ENCODE measurements at places on chromosomes 7 and 10. TPM values are rescaled to one million over a fixed set of nuclear protein-coding genes. Genes with fewer than 3 reads are reported as not detected.

GRCh38 chr10:44922796-44923545 is 11.8 kb downstream of the TMEM72 start:
- no peak for DNase-seq
- H3K27me3 ChIP-seq: no peaks in the 10 kb centered on the region
- H3K27ac ChIP-seq: no peak overlapping the region
- H3K4me3 ChIP-seq: no peak overlapping the region
- no peaks in the 10 kb centered on the region for H3K4me1 ChIP-seq

DNA sequence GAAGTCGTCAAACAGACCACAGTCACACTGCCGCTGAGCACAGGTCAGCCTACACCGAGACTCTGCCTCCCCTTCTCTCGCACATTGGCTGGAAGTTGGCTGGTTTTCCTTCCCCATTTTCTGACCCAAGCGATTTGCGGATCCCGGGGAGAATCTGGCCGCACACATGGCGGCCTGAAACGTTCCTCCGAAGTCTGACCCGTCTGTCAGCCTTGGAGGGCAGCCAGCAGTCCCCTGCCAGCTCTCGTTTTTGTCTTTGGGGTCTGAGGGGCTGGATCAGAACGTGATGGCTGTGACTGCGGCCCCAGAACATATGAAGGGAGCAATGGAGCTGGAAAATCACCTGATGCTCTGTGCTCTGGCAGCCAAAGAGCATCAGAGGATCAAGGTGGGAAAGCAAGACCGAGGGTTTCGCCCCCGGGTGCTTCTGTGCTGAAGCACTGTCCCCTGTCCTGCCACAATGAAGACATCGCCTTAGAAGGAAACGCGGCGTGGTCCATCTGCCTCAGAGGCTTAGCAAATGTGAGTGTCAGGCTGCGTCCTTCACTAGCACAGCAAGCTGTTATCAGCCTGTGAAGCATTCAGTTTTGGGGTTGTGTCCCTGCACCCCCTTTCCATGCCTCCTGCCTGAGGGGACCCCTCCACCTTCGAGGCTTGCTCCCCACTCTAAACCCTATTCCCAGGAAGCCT is 119.3 kb upstream of the SHH start:
- H3K27ac ChIP-seq: no peak overlapping the region
- no peak for DNase-seq
- H3K4me3 ChIP-seq: no peak overlapping the region

DNA sequence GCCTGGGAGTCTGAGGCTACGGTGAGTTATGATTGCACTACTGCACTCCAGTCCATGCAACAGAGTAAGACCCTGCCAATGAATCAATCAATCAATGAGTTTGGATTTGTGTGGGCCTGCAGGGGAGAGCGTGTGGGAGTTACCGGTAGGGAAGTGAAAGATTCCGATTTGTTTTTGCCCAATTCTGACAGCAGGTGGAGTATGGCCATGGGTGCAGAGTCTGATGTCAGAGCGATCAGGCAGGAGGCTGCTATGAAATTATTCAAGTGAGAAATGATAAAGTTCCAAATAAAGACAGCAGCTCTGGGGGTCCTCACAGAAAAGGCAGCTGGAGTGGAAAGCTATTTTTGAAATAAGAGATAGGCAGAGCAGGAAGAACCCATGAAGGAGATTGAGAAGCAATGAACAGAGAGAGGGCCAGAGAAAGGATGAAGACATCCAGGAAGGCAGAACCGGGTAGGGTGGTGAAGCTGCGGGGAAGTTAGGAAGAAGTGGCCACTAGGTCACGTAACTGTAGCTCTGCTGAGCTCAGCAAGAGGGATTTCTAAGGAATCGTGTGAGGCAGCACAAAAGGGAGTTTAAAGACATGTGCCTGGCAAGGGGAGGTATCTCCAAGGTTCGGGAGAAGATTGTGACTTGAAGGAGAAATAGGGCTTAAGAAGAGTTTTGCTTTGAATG is 93.7 kb upstream of the NMT2 start:
- no peak for DNase-seq
- H3K27me3 ChIP-seq: no peaks in the 10 kb centered on the region
- H3K36me3 ChIP-seq: no peaks in the 10 kb centered on the region

TAS2R39 gene
- not detected for total RNA-seq

- peaks cover 2% of the 10 kb centered on the region for H3K27me3 ChIP-seq
- no peaks in the 10 kb centered on the region for H3K36me3 ChIP-seq
- H3K27ac ChIP-seq: peak overlapping the region; percentile 63
- peak overlapping the region; percentile 77 for H3K4me3 ChIP-seq
- DNase-seq: peak; percentile 59
Observed at GRCh38 chr10:122515588-122516231, 44.8 kb upstream of the DMBT1 start.

GRCh38 chr7:150746921-150747320 is 9.7 kb downstream of the GIMAP5 start:
- H3K4me1 ChIP-seq: peaks cover 92% of the 10 kb centered on the region
- DNase-seq: no peak
- H3K27ac ChIP-seq: peak overlapping the region; percentile 89
- H3K27me3 ChIP-seq: no peaks in the 10 kb centered on the region
- peak overlapping the region; percentile 76 for H3K4me3 ChIP-seq
- peaks cover 44% of the 10 kb centered on the region for H3K36me3 ChIP-seq

GRCh38 chr7:13948019-13948801 is 41.3 kb downstream of the ETV1 start:
- H3K27ac ChIP-seq: no peak overlapping the region
- H3K36me3 ChIP-seq: no peaks in the 10 kb centered on the region
- DNase-seq: no peak
- H3K4me1 ChIP-seq: no peaks in the 10 kb centered on the region

- no peak overlapping the region for H3K27ac ChIP-seq
- H3K27me3 ChIP-seq: no peaks in the 10 kb centered on the region
- no peak overlapping the region for H3K4me3 ChIP-seq
Observed at GRCh38 chr7:134910214-134910890, 76.0 kb upstream of the AGBL3 start.

CCDC6 gene
- 23.6 TPM for total RNA-seq

DNA sequence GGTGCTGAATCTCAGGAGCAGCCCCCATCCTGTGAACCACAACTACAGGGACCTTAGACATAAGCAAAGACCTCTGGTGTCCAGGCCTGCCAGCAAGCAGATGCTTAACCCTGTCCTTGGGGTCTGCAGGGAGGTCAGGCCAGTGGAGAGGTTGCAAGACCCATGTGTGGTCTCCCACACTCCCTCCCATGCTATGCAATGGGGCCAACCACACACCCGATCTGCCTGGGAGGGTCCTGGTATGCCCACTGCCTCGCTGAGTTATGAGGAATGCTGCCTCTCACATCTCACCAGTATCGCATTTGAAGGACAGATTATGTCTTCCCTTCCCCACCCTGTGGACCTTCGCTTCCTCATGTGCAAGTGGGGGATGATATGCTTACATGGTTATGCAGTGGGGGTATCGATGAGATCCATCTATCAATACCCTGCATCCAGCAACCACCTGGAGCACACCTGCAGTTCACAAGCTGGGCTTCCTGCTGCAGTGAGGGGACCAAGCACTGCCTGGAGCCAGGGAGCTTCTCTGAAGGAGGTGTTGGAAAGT is 191.6 kb downstream of the ZNF716 start:
- H3K4me3 ChIP-seq: no peak overlapping the region
- H3K27ac ChIP-seq: no peak overlapping the region
- H3K4me1 ChIP-seq: no peaks in the 10 kb centered on the region
- H3K27me3 ChIP-seq: no peaks in the 10 kb centered on the region

UTF1 gene
- not detected for total RNA-seq

DNAJC30 gene
- 22.1 TPM for total RNA-seq

DNA sequence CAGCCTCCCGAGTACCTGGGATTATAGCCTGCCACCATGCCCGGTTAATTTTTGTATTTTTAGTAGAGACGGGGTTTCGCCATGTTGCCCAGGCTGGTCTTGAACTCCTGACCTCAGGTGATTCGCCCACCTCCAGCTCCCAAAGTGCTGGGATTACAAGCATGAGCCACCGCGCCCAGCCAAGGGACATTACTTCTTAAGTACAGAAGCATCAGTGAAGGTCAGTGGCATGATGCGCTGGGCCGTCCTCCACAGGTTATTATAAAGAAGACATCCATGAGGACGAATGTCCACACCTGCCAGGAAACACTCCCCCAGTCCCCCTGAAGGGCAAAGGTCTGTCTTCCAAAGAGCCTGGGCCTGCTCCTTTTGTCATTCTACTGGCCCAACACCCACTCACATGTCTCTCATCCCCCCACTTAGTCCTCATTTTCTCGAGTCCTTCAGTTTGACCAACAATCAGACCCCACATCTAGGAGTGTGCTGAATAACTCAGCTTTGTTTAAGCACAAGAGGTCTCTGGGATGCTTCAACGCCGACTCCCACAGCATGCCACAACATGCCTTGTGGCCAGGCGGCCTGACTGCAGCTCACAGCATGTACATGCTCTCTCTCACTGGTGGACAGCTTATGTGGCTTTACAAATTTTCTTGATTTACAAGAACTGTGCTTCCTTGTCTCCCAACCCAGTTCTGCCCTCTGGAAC is 73.0 kb downstream of the CTBP2 start:
- no peaks in the 10 kb centered on the region for H3K36me3 ChIP-seq
- peaks cover 3% of the 10 kb centered on the region for H3K4me1 ChIP-seq
- H3K27ac ChIP-seq: no peak overlapping the region
- H3K4me3 ChIP-seq: no peak overlapping the region
- DNase-seq: no peak

WDR86 gene
- 0.85 TPM for total RNA-seq

DNA sequence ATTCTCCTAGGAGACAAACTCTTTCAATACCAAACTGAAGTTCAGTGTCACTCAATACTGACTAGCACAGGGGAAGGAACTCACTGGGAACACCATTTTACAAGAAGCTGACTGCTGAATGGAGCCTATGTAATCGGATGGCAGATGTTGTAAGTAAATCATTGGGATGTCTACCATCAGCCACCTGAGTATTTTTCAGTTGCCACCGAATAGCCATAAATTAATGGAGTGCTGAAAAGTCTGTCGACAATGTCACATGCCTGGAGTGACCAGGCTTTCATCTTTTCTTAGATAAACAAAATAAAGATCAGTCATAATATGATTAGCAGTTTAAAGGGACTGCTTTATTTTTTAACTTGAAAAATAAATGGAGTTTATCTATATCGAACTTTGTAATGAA is 145.9 kb upstream of the SEMA3E start:
- no peaks in the 10 kb centered on the region for H3K36me3 ChIP-seq
- DNase-seq: no peak
- no peaks in the 10 kb centered on the region for H3K27me3 ChIP-seq
- no peak overlapping the region for H3K27ac ChIP-seq

METTL27 gene
- 4.4 TPM for total RNA-seq

- no peak overlapping the region for H3K4me3 ChIP-seq
- H3K27me3 ChIP-seq: no peaks in the 10 kb centered on the region
- no peaks in the 10 kb centered on the region for H3K36me3 ChIP-seq
- H3K27ac ChIP-seq: no peak overlapping the region
- DNase-seq: peak; percentile 21
Observed at GRCh38 chr7:138008588-138009349, 6.9 kb upstream of the CREB3L2 start.

GRCh38 chr10:106338486-106338885 is 826.0 kb downstream of the SORCS1 start:
- H3K27ac ChIP-seq: no peak overlapping the region
- H3K4me1 ChIP-seq: no peaks in the 10 kb centered on the region
- DNase-seq: no peak
- no peaks in the 10 kb centered on the region for H3K36me3 ChIP-seq
- no peaks in the 10 kb centered on the region for H3K27me3 ChIP-seq
- H3K4me3 ChIP-seq: no peak overlapping the region

DNA sequence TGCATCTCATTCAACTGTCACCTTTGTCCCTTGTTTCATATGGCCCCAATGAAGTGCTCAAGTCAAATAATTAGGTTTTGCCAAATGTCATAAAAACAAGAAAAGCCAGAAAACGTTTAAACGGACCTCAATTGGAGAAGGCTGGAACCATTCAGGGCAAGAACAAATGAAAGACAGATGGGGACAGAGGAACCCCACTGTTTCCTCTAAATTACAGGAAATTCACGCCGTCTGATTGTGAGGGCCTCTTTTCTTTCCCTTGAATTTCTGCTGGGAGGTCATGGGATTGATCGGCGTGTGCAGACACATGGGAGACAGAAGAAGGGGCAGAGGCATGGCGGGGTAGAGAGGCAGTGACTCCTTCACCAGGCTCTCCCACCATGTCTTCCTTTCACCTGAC is 656.4 kb downstream of the KCNMA1 start:
- DNase-seq: no peak
- H3K4me1 ChIP-seq: no peaks in the 10 kb centered on the region
- H3K36me3 ChIP-seq: no peaks in the 10 kb centered on the region
- no peak overlapping the region for H3K27ac ChIP-seq

DNA sequence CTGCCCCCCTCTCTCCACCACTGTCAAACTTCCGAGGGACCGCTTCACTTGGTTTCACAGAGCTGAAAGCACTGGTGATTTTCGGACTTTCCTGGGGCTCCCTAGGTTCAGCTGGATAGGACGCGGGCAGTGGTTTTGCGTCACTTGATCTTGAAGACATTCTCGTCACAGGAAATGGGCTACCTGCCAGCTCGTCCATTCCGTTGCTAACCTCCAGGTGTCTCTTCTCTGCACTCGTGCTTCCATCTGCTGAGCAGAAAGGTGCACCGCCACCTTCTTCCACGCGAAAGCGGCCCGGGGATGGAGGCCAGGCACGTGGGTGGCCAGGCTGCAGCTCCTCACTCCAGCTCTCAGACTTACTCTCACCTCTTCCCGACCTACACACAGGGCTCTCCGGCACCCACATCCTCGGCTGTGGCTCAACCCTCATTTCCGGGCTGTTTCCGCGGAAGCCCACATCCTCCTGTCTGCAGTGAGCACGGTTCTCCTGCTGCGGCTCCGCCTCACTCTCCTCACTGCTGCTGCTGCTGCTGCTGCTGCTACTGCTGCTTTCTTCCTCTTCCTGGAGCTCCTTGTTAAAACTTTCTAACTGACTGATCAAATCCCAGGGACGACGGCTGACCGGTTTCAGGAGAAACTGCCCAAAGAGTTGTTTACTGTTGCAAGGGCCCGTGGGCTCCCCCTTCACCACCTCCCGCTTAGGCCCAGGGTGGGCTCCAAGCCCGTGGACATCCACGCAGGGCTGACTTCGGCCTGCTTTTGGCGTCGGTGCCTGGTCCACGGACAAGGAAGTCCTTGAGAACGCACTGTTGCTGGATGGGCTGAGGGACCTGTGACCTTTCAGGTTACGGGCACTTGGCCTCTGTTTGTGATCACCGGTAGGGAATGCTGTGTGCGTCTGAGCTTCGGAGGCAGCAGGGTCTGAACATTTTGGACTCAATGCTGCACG is 32.1 kb downstream of the JCAD start:
- peak overlapping the region; percentile 79 for H3K4me3 ChIP-seq
- peak; percentile 97 for DNase-seq
- H3K36me3 ChIP-seq: no peaks in the 10 kb centered on the region
- H3K27ac ChIP-seq: peak overlapping the region; percentile 88

CCDC172 gene
- total RNA-seq: not detected

SEMA3D gene
- not detected for total RNA-seq

GRCh38 chr10:73244866-73245477 is 2.1 kb downstream of the DNAJC9 start:
- H3K4me1 ChIP-seq: peaks cover 40% of the 10 kb centered on the region
- DNase-seq: no peak
- H3K4me3 ChIP-seq: no peak overlapping the region

DNA sequence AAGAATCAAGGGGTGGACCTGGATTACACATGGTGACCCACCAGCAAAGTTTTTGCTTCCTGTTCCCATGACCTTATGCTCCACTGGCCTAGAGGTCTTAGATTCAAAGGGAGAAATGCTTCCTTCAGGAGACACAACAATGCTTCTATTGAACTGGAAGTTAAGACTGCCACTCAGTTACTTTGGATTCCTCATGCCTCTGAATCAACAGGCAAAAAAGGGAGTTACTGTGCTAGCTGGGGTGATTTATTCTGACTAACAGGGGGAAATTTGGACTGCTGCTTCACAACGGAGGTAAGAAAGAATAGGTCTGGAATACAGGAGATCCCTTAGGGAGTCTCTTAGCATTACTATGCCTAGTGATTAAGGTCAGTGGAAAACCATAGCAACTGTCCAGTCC is 10.3 kb downstream of the TMEM229A start:
- no peak for DNase-seq
- no peaks in the 10 kb centered on the region for H3K36me3 ChIP-seq
- H3K4me3 ChIP-seq: no peak overlapping the region
- H3K27ac ChIP-seq: no peak overlapping the region
